ENCODE measurements at places on chromosomes 2 and 18. TPM values are rescaled to one million over a fixed set of nuclear protein-coding genes. Genes with fewer than 3 reads are reported as not detected.
A peak's percentile ranks its signal among the peaks of the same experiment; 100 is the strongest.

DNA sequence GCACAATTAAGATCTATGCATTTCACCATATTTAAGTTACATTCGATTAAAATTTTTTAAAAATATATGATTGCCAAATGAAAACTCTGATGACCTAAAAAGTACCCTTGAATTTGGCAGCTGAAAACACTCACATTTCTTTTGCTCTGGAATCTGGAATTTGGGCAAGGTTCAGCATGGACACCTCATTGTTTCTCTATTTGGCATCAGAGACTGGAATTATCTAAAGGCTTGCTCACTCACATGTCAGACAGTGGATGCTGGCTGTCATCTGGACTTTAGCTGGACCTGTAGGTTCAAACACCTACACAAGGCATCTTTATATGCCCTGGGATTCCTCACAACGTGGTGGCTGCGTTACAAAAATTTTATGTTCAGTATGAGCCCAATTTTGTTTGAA, 16.1 kb downstream of the MBOAT2 start:
- DNase-seq, result no peak

DNA sequence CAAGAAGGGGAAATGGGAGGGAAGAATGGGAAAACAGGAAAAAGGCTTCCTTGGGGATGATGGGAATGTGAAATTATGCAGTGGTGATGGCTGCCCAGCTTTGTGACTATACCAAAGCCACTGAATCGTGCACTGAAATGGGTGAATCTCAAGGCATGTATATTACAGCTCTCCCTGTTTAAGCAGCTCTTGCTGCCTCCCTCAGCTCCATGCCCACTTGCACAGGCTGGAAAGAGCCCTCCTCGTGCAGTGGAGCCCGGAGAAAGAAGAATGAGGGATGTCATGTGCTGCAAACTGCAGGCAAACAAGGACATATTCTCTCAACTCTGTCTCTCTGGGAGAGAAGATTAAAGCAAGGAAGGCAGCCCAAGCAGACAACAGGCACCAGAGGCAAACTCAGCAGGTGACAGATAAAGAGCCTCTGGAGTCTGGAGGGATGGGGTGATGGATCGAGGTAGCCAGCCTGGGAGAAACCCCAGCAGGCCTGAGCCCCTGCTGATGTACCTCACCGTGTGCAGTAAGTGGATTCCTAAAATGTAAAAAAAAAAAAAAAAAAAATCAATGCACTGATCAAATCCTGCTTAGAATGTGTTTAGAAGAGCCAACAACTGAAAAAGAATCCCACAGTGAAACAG, 62.4 kb upstream of the SLC66A3 start:
- DNase-seq, result no peak

DNA sequence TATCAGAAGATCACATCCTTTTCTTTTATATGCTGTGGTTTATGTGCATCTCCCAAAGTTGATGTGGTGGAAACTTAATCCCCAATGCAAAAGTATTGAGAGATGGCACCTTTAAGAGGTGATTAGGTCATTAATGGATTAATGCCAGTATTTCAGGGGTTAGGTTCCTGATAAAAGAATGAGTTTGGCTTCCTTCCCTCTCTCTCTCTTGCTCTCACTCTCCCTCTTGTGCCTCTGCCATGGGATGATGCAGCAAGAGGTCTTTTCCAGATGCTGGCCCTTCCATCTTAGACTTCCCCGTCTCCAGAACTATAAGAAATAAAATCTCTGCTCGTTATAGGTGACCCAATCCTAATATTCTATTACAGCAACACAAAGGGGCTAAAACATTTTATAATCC, 85.0 kb downstream of the TTC27 start:
- no peak for DNase-seq

GRCh38 chr2:16475986-16476567, 189.6 kb downstream of the CYRIA start:
- DNase-seq, result no peak

DNA sequence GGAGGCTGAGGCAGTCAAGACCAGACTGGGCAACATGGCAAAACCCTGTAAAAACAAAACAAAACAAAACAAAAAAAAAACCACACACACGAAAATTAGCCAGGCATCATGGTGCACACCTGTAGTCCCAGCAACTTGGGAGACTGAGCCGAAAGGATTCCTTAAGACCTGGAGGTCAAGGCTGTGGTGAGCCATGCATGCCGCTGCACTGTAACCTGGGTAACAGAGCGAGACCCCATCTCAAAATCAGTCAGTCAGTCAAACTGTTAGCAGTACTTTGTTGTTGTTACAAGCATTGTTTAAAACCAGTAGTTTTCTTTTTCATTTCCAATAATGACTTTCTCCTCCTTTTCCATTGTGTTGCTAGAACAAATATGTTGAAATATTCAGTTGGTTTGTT, 21.7 kb downstream of the EPB41L5 start:
- no peak for DNase-seq

GRCh38 chr18:76495006-76495370, at the start of gene ZNF516:
ZNF516 (minus strand) TSS chr18:76495242; CDS start chr18:76443054, 52,188 bp downstream.
- DNase-seq, result peak; percentile 78

DNA sequence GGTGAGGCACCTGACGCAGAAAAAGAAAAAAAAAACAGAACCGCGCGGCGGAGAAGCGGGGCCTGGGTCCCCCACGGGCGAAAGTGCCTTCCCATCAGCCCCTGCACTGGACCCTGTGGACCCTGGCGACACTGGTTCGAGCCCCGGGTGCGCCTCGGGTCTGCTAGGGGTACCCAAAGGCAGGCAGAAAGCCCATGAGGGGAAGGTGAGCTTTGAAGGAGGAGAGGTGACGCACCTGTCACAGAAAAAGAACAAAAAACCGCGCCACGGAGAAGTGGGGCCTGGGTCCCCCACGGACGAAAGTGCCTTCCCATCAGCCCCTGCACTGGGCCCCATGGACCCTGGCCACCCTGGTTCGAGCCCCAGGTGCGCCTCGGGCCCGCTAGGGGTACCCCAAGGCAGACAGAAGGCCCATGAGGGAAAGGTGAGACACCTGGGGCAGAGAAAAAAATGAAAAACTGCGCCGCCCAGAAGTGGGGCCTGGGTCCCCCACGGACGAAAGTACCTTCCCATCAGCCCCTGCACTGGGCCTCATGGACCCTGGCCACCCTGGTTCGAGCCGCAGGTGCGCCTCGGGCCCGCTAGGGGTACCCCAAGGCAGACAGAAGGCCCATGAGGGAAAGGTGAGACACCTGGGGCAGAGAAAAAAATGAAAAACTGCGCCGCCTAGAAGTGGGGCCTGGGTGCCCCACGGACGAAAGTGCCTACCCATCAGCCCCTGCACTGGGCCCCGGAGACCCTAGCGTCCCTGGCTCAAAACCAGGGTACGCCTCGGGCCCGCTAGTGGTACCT, 227.4 kb downstream of the CCDC74A start:
- no peak for DNase-seq

DNA sequence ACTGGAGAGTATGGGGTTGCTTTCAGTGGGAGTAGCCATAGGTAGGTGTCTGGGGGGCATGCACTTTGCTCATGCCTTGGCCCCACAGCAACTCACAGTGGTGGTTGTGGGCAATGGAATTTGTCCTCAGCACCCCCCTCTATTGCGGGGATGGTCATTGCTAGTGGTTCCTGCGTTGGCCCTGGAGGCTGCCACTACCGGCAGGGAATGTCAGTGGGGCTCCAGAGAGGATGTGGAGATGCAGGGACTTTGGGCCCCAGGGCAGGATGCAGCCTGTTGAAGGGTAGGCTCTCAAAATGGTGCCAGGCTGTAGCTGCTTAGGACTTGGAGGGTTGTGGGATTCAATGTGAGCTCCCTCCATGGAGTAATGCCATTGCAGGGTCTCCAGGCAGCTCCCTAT, 125.0 kb downstream of the XRCC5 start:
- no peak for DNase-seq

GRCh38 chr2:208255557-208256106, 761 bp upstream of the IDH1 start:
- no peak for DNase-seq

DNA sequence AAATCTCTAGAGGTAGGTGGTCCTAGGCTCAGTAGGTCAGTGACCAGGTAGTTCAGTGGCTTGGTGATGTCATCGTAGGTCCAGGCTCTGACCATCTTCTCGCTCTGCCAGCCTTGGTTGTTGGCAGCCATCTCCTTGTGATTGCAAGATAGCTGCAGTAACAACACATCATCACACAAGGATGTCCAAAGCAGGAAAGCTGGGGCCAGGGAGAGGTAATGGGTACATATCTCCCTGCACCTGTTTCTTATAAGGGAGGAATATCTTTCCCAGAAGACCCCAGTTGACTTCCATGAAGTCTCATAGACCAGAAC, 60.5 kb downstream of the ANKRD44 start:
- no peak for DNase-seq

GRCh38 chr2:74708883-74709282, 54.8 kb downstream of the SEMA4F start:
- no peak for DNase-seq

GRCh38 chr2:231409776-231410175, 14.3 kb downstream of the B3GNT7 start:
- no peak for DNase-seq

GRCh38 chr2:187118331-187119099, 269.5 kb upstream of the ZSWIM2 start:
- no peak for DNase-seq

DNA sequence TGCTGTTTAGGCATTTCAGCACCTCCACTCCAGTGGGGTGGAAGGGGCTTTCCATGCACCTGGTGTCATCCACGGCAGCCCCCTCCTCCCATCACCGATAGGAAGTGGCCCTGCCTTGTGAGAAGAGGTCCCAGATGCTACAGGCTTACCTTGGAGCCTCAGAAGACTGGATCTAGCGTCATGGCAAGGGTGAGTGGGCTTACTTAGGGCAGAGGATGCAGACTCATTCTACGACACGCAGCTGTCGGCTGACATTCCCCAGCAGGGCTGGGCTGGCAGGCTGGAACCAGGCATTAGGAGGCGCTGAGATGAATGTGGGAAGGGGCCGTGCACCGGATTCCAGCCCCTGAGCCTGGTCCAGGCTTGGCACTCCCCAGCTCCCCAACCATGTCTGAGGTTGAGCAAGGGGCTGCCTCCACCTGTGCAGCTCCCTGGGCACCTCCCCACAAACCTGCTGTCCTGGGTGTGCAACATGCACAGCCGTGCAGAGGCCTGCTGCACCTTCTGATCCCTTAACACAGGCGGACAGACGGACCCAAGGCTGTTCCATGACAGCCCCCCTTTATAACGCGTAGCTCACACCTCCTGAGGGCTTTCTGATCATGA, 1.7 kb upstream of the PRLH start:
- DNase-seq, result peak; percentile 49

GRCh38 chr2:174740721-174741120, 23.6 kb downstream of the CHRNA1 start:
- no peak for DNase-seq

DNA sequence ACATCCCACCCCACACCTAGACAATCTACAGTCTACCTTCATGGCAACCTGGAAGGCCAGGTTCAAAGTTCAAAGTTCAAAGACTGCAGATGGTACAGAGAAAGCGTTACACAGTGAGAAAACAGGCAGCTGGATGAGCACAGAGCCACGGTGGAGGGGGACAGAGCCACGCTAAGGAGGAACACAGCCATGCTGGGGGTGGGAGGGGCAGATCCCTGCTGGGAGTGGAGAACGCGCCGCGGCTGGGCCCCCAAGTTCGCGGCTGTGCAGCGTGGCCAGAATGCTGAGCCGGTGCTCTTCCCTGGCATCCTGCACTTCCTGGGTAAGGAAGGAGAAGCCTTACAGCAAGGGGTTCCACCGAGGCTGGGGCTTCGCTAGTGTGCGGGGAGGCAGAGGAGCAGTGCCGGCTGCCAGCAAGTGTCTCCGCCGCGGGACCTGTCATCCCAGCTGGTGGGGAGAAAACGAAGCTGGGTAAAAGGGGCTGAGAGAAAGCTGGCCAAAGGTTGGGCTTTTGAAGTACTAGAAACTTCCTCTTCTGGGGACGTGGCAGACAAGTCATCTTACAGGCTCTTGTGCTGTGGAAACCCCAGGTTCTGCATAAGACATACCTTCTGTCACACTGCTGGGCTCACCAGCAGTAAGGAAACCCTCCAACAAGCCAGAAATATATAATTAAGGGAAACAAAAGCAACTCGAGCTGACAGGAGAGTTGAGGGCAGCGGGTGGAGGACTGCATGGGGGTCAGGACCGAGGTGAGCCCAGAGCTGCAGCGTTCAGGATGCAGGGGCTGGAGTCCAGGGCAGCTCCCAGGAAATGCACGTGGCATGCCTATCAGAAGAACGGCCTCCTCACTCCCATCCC, 115.5 kb downstream of the HDAC4 start:
- DNase-seq, result no peak

DNA sequence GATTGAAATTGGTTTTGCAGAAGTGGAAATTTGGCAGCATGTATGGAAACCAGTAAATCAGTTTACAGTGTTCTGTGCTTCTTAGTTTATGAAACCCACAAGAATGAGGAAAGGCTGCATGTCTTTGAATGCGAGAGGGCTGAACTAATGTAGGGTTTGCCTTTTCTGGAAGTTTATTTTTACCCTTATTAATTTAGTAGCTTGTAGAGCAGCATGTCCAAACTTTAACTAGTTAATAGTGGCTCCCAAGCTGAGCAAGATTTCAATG, 50.4 kb downstream of the LDLRAD4 start:
- no peak for DNase-seq

DNA sequence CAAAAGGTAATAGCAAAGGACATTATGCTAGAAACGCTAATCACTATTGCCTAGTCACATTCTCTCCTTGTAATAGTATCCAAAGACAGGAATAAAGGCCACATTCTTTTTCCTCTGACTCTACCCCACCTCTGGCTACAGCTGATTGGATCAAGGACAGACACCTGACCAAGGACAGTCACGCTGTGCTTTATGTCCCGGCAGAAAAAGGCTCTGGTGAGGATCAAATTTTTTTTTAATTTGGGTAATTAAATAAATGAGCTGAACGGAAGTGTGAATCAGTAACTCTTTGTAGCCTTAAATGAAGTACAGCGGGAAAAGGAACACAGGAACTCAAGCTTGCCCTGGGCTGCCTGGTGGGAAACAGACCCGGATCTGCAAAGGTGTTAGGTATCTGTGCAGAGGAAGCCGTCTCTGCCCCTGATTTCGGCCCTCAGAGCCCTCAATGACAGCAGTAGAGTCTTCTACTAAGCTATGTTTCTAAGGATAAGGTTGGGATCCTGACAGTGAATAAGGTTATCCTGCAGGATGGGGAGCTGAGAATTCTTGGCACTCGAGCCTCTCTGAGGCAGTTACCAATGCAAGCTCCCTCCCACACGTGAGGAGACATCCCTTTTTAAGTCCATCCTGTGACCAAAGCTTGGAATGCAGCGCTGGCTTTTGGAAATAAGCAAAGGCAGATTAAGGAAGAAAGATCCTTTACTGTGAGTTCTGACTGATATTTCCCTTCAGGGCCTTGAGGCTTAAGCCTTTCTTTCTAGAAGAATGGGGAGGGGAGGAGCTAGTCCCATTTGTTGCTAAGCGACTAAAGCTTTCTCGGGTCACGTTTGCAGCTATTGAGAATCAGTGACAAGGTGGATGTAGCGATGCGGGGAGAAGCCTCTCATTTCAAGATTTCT, 37.8 kb upstream of the IKZF2 start:
- peak; percentile 56 for DNase-seq

Gene GPC1
- 28.4 TPM for total RNA-seq

Gene KYNU
- total RNA-seq, result 1.9 TPM

Gene IL36A
- total RNA-seq, result not detected

Gene FAM117B
- total RNA-seq, result 6.9 TPM

Gene G6PC2
- total RNA-seq, result not detected

Gene TTL
- total RNA-seq, result 52.6 TPM

Gene SKOR2
- total RNA-seq, result 0.15 TPM

Gene YIPF4
- 18.5 TPM for total RNA-seq

Gene ZBTB7C
- total RNA-seq, result 0.38 TPM

Gene ABCB11
- 0.66 TPM for total RNA-seq
